ENCODE measurements at places on chromosomes 6 and 20.

- no peak for DNase-seq
These were observed 48.1 kb upstream of the NAA20 start for GRCh38 chr20:19969106-19969505.

- no peak for DNase-seq
These were observed 713.2 kb upstream of the NRSN1 start for GRCh38 chr6:23412770-23413169.

DNA sequence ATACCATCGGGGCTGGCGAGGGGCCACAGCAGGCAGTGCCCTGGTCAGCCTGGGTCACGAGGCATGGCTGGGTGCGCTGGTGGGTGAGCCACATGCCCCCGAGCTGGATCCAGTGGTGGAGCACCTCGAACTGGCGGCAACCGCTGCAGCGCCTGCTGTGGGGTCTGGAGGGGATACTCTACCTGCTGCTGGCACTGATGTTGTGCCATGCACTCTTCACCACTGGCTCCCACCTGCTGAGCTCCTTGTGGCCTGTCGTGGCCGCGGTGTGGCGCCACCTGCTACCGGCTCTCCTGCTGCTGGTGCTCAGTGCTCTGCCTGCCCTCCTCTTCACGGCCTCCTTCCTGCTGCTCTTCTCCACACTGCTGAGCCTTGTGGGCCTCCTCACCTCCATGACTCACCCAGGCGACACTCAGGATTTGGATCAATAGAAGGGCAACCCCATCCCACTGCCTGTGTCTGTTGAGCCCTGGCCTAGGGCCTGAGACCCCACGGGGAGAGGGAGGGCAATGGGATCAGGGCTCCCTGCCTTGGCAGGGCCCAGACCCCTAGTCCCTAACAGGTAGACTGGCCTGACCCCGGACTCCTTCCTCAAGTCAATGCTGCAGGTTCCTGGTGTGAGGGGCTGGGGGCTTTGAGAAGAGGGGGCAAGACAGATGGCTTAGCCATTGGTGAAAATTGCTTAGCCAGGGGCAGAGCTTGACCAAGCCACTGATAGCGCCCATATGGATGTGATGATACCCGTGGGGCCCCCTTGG is 598 bp downstream of the TMEM239 start:
- no peak for DNase-seq

- DNase-seq, result no peak
These were observed 46.2 kb upstream of the LAMA2 start for GRCh38 chr6:128836761-128837160.

DNA sequence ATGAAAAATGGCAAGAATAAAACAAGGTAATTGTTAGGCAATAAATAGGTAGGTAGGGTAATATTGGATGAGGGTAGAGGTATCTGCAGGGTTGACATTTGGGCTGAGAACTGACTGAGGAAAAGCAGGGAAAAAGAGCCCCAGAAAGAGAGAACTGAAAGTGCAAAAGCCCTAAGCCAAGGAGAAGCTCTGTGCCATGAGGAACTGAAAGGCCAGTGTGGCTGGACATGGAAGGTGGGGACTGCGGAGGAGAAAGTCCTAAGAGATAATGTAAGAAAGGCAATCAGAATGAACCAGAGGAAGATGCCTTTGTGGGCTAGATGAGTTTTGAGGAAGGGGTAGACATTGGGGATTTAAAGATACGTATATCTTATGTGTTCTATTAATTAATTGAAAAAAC is 9.9 kb upstream of the HIVEP2 start:
- DNase-seq, result no peak

DNA sequence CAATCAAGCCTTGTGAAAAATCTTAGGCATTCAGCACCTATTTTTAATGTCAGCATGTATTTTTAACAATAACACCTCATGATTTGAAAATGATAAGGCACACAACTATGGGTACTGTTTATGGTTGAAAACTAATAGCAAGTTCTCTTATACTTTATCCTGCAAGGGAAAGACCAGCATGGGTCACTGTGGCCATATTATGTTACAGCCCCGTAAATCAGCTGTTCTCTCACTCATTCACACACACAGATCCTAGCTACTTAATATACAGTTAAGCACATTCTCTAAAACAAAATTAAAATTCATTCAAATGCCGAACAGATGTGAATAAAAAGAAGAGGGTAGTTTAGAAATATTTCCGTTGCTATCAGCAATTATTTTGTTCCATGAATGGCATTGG is 224.4 kb downstream of the OGFRL1 start:
- DNase-seq, result no peak
